ENCODE measurements at places on chromosomes 16 and 17.

DNA sequence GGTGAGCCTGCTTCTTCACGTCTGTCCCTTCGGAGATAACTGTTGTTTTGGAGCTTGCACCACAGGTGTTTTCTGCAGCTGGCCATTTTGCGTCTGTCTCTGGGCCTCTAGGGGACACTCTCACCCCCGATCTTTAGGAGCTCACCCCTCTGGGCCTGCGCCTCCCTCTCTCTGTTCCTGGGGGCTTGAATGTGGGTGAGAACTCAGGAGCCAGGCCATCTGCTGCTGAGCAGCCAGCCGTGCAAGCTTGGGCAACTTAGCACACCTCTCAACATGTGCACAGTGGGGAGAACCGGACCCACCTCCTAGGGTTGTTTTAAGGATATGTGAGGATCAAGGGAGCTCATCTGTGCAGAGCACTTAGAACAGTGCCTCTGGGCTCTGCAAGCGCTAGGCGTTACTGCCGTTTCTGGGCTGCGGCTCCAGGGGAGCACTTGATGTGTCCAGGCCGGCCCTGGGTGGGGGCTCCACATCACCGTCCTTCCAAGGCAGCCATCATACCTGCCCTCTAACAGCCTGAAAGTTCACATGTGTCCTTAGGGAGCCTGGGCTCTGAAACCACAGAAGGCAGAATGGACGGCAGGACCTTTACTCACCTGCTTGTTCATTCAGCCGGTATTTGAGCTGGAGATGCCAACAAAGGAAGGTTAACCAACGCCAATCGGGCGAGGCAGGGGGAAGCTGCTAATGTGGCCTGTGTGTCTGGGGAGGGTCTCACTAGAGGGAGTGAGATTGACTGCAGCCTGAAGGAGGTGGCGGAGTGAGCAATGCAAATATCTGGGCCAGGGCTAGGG lies 66.3 kb downstream of the MRC2 start:
- no peak for DNase-seq

DNA sequence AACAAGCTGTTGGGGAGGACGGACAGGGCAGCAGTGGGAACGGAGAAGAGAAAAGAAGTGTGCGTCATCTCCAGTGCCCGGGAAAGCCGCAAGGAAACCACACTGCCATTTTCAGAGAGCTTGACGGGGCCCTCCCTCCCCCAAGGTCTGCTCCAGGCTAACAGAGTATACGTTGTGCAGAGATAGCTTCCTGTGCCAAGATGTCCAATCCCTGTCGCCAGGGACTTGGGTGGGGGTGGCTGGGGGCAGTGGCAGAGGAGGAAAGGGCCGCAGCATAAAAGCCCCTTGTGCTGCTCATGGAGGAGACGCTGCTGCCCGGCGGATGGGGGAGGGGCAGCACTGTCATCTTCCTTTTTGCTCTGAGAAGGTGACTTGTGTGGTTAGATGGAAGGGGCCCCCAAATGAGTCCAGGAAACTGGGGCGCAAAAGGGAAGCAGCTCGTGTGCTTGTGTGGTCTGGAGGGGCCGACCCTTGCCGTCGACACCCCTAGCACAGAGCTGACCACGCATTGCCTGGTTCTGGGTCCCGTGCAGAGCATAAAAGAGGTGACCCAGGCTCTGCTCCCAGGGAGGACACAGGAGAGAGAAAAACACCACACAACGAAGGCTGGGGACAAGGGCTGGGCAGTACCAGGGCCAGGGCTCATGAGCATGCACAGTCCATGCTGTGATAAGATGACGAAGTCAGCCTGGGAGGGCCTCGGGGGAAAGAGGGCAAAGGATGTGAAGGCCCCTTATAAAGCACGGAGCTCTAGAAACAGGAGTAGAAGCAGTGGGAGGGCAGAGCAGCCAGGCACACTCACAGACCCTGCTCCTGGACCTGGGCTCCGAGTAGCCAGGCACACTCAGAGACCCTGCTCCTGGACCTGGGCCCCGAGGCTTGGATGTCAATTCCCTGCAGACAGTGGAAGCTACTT lies 372.7 kb downstream of the SLC39A11 start:
- DNase-seq, result no peak

DNA sequence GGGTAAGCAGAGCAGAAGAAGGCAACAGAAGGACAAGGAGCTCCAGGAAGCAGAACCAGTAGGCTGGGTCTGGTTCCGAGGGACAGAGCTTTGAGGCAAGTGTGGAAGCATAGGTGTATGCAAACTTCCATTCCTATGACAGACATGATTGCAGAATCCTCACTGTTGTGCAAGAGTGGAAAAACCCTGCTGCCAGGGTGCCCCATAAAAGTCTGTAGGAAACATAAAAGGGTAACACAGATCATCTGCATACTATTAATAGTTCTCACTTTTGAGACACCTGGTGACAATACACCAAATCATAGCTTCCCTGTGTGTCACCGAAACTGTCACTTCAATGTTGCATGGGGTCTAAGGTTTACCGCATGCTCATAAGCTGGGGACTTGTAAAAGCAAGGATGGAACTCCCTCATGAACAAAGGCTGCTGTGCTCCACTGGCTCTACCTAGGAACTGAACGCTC lies 39.7 kb downstream of the ARHGAP17 start:
- no peak for DNase-seq

GRCh38 chr16:85562093-85562786 lies 50.9 kb upstream of the GSE1 start:
- DNase-seq, result no peak

GRCh38 chr16:68737046-68737729 lies at the start of gene CDH1:
TSS of gene CDH1 (plus strand) at chr16:68737292. CDS start at chr16:68737416, 124 bp downstream.
- no peak for DNase-seq

GRCh38 chr16:22005746-22006145 lies 2.2 kb upstream of the MOSMO start:
- no peak for DNase-seq

- no peak for DNase-seq
Observed at GRCh38 chr17:57527221-57528057, 217.7 kb downstream of the CCDC182 start.

- no peak for DNase-seq
Observed at GRCh38 chr17:39213852-39214251, 11.9 kb downstream of the STAC2 start.

- DNase-seq, result no peak
Observed at GRCh38 chr17:1055751-1056645, 59.1 kb downstream of the TIMM22 start.

DNA sequence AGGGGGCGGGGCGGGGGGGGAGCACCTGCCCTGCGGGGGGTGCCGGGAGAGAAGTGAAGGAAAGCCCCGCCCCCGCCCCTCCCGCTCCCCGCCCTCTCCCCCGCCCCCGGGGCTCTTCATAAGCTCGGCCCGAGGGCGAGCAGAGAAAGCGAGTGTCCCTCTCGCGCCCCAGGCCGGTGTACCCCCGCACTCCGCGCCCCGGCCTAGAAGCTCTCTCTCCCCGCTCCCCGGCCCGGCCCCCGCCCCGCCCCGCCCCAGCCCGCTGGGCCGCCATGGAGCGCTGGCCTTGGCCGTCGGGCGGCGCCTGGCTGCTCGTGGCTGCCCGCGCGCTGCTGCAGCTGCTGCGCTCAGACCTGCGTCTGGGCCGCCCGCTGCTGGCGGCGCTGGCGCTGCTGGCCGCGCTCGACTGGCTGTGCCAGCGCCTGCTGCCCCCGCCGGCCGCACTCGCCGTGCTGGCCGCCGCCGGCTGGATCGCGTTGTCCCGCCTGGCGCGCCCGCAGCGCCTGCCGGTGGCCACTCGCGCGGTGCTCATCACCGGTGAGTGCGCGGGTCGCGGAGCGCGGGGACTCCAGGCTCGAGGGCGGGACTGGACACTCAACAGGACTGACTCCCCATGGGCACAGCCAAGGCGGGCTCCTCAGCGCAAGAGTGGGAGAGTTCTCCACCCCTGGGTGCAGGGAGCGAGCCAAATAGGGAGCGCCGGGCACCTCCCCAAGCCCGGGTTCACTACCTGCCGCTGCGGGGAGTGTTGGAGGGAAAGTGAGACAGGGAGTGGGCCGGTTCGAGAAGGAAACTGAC lies at the start of gene HSD11B2:
Gene HSD11B2, plus strand, starts transcription at position 145 of the 798 bp plus-strand sequence. Its CDS starts 128 bp downstream, at position 273.
- DNase-seq, result no peak

GRCh38 chr16:54275956-54276355 lies 10.6 kb downstream of the IRX3 start:
- DNase-seq, result no peak

Measured in stimulated activated CD8-positive, alpha-beta memory T cell treated with anti-CD3 and anti-CD28 coated beads, Interleukin-15, amount 100 ng/mL, for 4 hours (primary cell).